ENCODE measurements at places on chromosomes 11 and 22.

DNA sequence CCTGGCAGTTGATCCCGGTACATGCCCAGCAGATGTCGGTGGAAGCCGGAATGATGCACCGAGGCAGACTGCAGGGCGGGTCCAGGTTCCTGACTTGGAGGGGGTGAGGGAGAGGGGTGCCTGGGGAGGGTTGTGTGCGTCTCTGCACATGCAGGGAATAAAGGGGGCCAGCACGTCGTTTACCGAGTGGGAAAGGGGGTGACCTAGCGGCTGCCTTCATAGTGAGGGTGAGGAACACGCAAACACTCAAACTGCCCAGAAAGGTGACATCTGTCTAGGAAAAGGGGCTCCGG, 801.7 kb downstream of the TBC1D22A start:
- DNase-seq: no peak

GRCh38 chr11:37115963-37116362, 517.9 kb upstream of the RAG2 start:
- no peak for DNase-seq

DNA sequence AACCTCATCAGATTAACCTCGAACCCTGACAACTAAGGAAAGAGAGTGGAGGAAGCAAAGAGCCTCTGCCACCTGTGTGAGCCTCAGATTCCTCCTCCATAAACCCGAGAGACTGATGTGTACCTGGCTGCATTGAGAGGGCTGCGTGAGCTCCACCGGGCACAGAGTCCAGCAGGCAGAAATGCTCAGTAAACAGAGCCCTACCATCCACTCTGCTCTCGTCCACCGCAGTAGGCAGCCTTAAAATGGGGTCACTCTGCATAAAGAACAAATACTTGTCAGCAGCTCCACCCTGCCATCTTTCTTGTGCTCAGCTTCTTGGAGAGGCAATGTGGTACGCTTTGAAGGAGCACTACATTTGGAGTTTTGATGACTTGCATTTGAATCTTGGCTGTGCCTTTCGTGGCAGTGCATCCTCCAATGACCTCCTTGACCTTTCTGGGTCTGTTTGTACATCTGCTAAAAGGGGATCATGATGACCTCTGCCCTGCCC, 43.0 kb upstream of the CD5 start:
- DNase-seq: no peak

GRCh38 chr11:27161071-27161470, 120.5 kb downstream of the BBOX1 start:
- DNase-seq: no peak

DNA sequence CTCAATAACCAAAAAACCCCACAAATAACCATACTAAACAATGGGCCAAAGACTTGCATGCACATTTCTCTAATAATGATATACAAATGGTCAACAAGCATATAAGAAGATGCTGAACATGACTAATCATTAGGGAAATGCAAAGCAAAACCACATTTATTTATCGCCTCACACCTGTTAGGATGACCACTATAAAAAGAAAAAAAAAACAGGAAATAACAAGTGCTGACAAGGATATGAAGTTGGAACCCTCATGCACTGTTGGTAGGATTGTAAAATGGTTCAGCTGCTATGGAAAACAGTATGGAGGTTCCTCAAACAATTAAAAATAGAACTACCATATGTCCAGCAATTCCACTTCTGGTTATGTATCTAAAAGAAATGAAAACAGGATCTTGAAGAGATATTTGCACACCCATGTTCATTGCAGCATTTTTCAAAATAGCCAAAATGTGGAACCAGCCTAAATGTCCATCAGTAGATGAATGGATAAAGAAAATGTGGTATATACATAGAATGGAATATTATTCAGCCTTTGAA, 66.2 kb downstream of the AMBRA1 start:
- DNase-seq: no peak

DNA sequence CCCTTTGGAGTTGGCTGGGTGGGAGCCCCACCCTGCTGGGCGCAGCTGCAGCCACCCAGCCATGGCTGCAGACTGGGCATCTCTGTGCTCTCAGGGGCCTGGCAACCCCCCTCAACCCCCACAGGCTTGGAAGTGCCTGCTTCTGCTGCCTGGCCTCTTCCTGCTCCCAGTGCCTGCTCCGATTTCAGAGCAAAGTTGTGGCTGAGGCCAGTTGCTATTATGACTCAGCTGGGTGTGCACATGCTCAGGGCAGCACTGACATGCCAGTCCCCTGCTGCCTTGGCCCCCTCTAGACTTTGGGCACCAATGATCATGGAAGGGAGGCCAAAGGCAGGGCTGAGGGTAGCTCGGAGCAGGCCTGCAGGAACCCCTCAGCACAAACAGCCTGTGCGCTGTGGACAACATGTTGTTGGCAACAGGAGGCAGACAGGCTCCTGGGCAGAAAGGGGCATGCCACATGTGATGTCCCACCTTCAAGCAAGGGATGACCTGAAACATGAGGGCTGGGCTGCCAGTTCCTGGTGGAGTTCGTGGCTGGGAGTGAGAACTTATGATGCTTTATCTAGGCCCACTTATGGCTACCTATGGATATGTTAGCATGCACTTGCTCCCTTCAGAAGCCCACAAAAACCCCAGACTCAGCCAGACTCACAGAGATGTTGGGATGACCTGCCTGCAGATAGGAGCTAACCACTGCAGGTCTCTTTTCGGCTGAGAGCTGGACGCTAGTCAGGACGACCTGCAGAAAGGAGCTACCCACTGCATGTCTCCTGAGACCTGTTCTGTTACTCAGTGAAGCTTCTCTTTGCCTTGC, 96.4 kb upstream of the AMOTL1 start:
- DNase-seq: no peak

- DNase-seq: no peak
These were observed 102.3 kb downstream of the TP53I11 start for GRCh38 chr11:44848203-44848962.

DNA sequence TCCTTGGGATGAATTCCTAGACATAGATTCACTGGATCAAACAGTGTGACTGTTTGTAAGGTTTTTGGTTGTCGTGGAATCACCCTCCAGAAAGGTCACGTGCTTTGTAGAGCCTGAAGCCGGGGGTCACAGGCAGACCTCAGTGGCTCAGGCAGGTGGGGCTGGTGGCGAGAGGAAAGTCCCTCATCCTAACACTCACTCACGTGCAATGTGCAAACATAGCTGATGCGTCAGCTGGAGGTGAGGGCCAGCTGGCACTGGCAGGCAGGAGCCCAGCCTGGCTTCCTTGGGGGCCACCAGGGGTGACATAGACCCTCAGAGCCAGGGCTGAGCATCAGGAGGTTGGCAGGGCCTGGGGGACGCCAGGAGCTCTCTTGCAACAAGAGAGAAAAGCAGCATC, 90.0 kb downstream of the ARHGAP8 start:
- DNase-seq: peak; percentile 27
